ENCODE measurements at places on chromosomes 5 and 9.

- DNase-seq = no peak
These were observed 469.3 kb upstream of the DMAC1 start for GRCh38 chr9:8268881-8269280.

GRCh38 chr5:124726631-124727362 is 19.6 kb downstream of the ZNF608 start:
- DNase-seq = no peak

DNA sequence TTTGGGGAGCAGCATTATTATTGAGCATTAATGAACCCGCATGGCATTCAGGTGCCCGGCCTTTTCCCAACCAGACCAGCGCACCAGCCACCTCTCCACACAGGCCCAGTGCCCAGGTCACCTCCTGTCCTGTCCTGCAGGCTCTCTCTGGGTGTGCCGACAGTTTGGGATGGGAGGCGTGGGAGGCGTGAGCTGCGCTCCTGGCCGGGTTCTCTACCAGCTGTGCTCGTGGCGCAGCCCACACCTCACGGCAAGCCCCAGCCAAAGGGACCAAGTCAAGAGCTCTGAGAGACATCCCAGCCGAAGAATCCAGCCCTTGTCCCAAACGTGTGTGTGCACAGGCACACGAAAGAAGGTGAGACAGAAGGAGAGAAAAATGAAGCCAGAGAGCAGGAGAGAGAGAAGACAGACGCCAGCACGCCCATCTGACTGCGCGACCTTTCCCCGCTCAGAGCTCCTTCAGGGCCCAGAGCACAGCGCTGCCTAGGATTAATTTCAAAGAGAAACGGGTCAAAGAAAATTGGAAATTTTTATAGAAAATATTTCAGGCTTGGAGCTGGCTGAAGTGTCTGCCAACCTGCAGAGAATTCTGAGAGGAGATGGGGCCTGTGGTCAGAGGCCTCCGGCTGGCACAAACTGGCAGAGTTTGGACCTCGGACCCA is 81.7 kb downstream of the ADAMTS2 start:
- no peak for DNase-seq

DNA sequence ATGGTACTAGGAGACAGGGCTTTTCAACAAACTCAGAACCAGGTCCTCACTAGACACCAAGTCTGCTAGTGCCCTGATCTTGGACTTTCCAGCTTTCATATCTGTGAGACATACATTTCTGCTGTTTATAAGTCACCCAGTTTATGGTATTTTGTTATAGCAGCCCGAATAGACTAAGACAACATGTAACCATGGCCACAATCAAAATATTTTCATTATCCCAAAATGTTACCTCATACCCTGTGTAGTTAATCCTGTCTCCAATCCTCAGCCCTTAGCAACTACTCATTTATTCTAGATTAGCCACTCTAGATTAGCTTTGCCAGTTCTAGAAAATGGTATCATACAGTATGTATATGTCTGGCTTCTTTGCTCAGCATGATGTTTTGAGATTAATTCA is 6.3 kb upstream of the ATG10 start:
- no peak for DNase-seq
